Brain pericyte (primary cell): ENCODE measurements at places on chromosomes 1 and 21.

DNA sequence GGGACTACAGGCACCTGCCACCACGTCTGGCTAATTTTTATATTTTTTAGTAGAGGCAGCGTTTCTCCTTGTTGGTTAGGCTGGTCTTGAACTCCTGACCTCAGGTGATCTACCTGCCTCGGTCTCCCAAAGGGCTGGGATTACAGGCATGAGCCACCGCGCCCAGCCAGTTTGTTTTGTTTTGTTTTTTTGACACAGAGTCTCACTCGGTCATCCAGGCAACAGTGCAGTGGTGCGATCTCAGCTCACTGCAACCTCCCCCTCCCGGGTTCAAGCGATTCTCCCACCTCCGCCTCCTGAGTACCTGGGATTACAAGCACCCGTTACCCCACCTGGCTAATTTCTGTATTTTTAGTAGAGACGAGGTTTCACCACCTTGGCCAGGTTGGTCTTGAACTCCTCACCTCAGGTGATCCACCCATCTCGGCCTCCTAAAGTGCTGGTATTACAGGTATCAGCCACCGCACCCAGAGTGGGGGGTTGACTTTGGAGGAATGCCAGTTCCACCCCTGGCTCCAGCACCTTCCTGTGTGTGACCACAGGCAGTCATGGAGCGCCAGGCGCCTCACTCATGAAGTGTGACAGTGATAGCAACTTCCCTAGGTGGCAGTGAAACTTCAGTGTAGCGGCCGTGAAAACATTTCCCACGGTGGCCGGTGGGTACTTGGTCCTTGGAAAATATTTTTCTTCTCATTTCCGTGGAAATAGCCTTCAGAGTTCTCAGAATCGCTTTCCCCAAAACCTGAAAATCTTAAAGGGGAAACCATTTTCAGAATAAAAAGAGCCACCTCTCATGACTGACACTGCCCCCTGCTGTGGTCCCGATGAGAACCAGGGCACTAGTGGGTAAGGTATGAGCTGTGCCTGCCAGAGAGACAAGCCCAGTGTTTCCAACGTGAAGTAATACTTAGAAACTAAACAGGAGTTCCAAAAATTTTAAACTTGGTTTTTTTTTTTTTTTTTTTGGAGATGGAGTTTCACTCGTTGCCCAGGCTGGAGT, 48.6 kb downstream of the WDR4 start:
- DNase-seq = no peak

DNA sequence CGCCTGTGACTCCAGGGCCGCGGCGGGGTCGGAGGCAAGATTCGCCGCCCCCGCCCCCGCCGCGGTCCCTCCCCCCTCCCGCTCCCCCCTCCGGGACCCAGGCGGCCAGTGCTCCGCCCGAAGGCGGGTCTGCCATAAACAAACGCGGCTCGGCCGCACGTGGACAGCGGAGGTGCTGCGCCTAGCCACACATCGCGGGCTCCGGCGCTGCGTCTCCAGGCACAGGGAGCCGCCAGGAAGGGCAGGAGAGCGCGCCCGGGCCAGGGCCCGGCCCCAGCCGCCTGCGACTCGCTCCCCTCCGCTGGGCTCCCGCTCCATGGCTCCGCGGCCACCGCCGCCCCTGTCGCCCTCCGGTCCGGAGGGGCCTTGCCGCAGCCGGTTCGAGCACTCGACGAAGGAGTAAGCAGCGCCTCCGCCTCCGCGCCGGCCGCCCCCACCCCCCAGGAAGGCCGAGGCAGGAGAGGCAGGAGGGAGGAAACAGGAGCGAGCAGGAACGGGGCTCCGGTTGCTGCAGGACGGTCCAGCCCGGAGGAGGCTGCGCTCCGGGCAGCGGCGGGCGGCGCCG, at the start of gene SIM2:
Gene SIM2 (plus strand): TSS at position 135 of the 565 bp plus-strand sequence. CDS start 632 bp downstream, outside the sequence.
- DNase-seq = no peak

- DNase-seq = no peak
Measured at GRCh38 chr1:11341901-11342552, 69.0 kb downstream of the UBIAD1 start.

DNA sequence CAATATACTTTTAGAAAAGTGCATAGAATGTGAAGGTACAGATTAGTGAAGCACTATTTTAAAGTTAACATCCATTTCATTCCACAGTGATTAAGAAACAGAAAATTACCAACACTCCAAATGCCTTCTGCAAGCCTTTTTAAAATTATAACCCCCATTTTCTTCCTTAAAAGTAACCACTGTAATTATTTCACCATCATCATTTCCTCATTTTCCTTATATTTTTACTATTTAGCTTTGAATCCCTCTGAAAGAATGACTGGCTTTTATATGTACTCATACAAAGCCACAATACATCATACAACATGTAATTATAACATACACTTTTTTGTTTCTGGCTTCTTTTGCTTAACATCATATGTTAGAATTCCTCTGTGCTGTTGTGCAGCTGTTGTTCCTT, 6.5 kb upstream of the NEGR1 start:
- DNase-seq = no peak

- DNase-seq = no peak
Measured at GRCh38 chr1:226093621-226094020, 31.1 kb downstream of the H3-3A start.

GRCh38 chr1:11466416-11466815, 12.5 kb upstream of the DISP3 start:
- DNase-seq = no peak

DNA sequence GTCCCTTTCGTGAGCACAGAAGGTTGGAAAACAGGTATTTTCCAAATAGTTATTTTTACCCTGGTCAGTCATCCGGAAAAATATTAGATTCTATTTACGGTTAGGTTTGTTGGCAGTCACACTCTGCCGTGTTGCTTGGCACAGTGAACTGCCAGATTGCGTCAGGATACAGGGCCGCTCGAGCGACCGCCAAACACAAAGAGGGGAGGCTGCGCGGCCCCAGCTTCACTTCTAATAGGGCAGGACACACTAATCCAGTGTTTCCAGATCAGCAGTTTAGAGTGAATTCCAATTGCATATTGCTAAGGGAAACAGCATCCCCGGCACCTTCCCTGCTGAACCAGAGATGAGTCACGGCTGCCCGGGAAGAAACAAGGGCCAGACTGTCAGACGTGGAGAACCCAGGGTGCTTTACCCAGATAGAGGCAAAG, 22.9 kb downstream of the UMODL1 start:
- peak; percentile 75 for DNase-seq

- DNase-seq = no peak
Measured at GRCh38 chr1:174051956-174052355, 29.8 kb upstream of the RC3H1 start.

- DNase-seq = no peak
Measured at GRCh38 chr1:6302568-6302967, 41.7 kb upstream of the GPR153 start.

- DNase-seq = no peak
Measured at GRCh38 chr1:54800899-54801759, at the start of gene TTC22. Gene TTC22 (minus strand): TSS chr1:54801323. CDS start chr1:54801163, 160 bp downstream.

- DNase-seq = no peak
Measured at GRCh38 chr1:33654267-33654834, 181.9 kb downstream of the ZSCAN20 start.

- no peak for DNase-seq
Measured at GRCh38 chr1:47895279-47896125, 101.7 kb downstream of the TRABD2B start.

DNA sequence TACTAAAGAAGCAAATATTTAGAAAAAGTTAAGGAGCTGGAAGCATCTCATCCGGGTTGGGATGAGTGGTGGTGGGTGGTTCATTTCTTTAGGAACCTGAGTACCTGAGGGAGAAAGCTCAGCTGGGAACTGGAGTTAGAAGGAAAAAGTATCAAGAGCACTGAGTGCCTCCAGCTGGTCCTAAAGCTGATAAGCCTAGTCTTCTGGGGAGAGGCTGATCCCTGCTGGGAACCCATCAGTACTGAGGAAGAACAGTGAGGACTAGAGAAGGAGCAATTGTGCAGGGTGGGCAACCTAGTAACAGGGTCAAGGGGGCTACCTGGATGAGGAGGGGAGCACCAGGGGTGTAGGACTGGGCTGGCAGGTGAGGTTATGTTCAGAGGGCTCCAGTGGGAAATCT, 89.5 kb downstream of the RUNX1 start:
- DNase-seq = no peak

GRCh38 chr1:161119092-161119903, 1.4 kb downstream of the NIT1 start:
- DNase-seq = no peak

- DNase-seq = no peak
Measured at GRCh38 chr1:107648071-107648470, 316.9 kb downstream of the VAV3 start.

GRCh38 chr1:162910161-162910560, 49.2 kb upstream of the CCDC190 start:
- DNase-seq = no peak

DNA sequence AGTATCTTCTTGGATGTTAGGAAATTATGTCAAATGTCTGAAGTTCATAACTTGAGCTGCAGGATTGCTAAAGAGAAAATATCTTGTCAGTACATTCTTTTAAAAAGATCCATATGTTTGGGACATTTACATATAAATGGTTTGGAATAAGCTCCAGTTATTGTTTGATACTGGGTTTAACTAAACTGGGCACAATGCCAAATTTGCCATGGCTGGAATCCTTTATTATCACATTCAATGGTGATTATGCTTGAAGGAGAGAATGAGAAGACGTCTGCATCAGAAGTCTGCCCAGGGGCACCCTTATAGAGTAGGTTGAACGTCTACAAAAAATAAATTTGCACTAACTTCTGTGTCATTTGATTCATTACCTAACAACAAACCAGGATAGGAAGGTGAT, 652.5 kb downstream of the AMY1C start:
- DNase-seq = no peak

- no peak for DNase-seq
Measured at GRCh38 chr1:242629396-242629795, 104.9 kb upstream of the PLD5 start.

GRCh38 chr1:91234181-91234580, 170.5 kb downstream of the HFM1 start:
- DNase-seq = no peak

DNA sequence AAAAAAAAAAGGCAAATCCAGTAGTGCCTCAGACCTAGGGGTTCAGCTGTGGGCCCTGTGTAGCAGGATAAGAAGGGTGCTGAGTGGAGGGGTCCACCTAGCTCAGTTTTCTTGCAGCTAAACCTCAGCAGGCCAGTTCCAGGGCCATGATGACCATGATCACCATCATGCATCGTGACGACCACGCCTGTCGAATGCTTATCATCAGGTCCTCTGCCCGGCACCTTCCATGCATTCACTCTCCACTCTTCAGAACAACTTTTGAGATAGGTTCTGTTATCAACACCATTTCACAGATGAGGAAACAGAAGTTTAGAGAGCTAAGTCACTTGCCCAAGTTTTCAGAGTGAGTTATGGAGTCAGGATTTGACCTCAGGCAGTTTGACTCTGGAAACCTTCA, 54.9 kb downstream of the ACBD3 start:
- DNase-seq = no peak

DNA sequence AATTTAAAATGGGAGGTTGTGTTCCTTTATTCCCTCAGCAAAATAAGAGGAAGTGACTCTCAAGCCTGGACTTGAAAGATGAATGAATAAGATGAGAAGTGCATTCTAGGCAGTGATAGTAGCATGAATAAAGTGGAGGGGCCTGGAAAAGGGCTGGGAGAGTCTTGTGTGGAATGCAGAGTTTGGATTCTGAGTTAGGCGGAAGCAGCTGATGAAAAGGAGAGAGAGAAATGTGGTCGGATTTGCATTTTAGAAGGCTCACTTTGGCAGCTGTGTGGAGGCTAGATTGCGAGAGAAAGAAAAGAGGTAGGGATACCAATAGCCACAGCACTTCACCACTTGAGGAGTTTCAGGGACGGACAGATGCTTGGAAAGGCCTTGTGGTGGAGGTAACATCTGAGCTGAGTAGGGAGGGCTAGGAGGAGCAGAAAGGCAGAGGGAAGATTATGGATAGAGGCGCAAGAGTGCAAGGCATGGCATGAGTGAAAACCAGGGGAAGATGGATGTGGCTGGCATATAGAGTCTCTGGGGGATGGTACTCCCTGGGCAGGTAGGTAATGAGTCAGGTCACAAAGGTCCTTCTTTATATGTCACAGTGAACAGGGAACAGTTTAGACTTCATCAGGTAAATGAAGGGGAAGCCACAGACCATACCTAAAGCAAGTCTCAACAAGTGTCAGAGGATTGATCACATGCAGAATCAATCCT, 59.6 kb downstream of the ST3GAL3 start:
- no peak for DNase-seq

DNA sequence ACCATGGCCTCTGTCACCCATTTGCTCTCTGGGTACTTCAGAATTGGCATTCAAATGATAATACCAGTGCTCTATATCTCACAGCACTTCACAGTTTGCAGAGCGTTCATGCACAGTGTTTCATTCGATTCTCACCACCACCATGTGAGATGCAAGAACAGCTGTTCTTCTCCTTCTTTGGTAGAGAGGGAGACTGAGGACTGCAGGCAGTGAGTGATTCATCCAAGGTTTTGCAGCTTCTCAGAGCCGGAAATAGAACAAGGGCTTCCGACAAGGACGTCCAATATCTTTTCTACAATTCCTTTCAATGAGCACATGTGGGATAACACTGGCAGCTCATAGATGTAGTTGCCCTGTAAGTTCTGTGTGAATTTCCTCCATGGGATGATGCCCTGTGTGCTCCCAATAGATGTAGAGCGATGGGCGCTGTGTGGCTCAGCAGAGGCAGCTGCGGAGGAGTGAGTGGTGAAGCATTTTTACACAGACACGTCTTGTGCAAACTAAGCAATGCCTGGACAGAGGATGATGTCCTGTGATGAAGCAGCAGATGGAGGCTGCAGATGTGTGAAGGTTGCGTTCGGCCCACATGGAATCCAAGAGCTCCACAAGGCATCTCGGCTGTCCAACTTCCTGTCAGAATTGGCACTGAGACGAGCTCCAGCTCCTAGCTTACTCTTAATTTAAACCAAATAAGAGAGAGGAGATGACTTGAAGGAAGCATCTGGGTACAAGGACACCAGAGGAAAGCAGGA, 24.9 kb downstream of the MT1HL1 start:
- DNase-seq = no peak

- no peak for DNase-seq
Measured at GRCh38 chr1:155910621-155911121, 478 bp downstream of the RIT1 start.

GRCh38 chr1:201887116-201887866, 1.4 kb upstream of the SHISA4 start:
- DNase-seq = no peak

DNA sequence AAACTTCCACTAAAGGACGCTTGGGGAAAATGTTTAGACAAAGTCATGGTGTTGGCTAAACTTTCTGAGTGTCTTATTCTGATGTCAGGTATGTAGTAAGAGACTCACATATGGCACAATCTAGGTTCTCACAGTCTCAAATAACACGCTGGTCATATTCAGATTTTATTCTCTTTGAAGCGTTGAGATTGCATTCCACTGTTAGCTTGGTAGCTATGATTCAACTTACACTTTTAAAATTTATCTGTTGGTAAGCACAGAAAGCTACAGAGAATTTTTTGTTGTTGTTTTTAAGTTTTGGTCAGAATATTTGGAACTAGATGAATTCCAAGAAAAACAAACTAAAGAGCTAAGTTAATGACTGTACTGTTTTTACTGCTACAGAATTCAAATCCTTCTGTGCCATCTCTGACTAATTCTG, 126.7 kb downstream of the PRRX1 start:
- no peak for DNase-seq

- no peak for DNase-seq
Measured at GRCh38 chr1:203497269-203497777, 3.4 kb downstream of the OPTC start.

- DNase-seq = no peak
Measured at GRCh38 chr1:169511316-169512005, 25.7 kb upstream of the SLC19A2 start.

GRCh38 chr1:115052454-115053083, 22.9 kb downstream of the TSHB start:
- no peak for DNase-seq

GRCh38 chr1:61323681-61324328, 241.4 kb downstream of the NFIA start:
- DNase-seq = no peak
